NCI-H1694 (cell line): ENCODE measurements at places on chromosomes 3 and 15.

DNA sequence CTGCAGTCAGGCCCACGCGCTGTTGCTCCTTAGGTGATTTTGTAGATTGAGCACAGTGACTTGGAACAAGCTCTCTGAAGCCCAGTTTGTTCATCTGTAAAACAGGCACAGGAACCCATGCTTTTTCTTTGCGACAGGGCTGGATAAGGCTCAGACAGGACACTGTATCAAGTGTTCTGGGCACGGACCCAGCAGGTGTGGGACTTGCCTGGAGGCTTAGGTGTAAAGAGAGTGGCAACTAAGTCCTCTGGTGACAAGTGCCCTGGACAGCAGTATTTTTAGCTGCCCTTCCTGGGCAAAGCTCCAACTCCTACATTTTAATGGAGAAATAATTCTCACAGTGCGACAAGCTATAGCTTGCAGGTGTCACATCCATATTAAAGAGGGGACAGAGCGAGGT lies 32.2 kb downstream of the CD276 start:
- DNase-seq, result no peak

GRCh38 chr3:138640537-138640936 lies 32.0 kb downstream of the FAIM start:
- no peak for DNase-seq

DNA sequence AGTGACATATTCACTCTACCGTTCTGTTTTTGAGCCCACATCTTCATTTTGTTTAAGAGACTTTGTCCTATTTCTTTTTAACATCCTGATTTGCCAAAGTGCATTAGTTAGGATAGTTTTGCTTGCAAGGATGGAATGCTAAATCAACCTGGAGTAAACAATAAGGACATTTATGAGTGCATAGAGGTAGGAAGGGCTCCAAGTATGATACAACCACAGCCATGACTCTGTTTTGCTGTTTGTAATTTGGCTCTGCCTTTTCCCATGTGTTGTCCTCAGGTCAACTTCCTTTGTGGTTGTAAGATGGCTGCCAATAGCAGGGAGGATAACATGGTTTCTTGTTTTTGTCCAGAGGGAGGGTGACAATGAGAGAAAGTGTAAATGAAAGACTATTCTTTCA lies 66.4 kb upstream of the GOLIM4 start:
- no peak for DNase-seq

GRCh38 chr15:70580958-70581357 lies 182.4 kb downstream of the UACA start:
- no peak for DNase-seq

DNA sequence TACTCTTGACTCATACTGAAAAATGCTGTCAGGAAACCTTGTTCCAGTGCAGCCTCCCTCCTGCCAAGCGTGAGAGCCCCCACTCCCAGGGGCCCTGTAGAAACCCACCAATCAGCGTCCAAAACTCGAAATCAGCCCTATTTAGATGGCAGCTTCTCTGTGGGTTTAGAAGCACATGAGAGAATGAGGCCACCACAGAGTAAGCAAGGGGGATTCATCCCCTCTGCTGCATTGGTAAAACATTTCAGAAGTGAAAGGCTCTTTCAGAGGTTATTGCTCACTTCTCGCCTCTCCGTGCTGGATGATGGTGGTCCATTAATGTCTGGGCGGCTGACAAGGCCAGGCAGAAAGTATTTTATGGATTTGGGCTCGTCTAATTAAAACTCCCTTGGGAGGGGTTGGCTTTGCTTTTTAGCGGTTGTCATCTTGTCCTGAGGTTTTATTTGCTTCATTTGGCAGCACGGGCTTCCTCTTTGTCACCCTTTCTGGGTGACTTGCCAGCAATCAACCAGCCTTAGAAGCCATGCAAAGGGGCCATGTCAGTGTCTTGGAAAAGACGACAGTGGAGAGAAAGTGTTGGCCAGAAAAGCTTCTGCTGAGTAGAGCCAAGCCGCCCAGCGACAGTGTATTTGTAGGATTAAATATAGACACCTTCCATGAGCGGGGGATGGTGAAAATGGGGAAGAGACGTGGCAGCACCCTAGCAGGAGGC lies 145.5 kb downstream of the ATP10A start:
- no peak for DNase-seq

DNA sequence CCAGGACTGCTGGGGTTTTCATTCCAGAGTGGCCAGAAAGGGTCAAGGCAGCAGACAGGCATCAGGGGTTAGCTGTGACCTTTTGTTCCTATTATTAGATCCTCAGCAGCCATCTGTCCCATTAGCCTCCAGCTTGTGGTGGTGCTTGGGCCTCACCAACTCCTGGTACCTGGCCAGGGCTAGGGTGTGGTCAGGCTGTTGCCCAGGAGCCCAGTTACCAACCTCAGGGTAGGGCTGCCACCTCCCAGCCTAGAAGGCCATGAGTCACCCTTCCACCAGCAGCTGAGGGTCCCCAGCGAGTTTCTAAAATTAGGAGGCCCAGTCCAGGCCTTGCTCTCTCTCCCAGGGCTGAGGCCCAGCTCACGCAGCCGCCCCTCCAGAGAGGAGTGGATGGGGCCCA lies 12.2 kb downstream of the TMEM43 start:
- DNase-seq, result no peak

DNA sequence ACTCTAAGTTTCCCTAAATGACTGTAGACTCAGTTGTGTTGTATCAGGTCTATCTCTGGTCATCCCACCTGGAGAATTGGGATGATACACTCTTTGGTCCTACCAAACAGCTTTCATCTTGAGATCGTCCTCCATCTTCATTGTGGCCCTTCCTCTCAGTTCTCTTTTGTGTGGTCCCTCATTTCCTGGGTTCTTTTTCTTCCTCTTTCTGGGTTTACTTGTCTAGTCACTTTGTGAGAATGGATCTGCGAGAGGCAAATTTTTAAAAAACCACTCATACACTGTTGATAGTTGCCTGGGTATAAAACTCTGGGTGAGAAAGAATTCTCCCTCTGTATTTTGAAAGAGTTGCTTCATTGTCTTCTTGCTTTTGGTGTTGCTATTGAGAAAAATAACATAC lies 6.0 kb upstream of the AMOTL2 start:
- no peak for DNase-seq
